ENCODE measurements at places on chromosomes 5 and 9.

DNA sequence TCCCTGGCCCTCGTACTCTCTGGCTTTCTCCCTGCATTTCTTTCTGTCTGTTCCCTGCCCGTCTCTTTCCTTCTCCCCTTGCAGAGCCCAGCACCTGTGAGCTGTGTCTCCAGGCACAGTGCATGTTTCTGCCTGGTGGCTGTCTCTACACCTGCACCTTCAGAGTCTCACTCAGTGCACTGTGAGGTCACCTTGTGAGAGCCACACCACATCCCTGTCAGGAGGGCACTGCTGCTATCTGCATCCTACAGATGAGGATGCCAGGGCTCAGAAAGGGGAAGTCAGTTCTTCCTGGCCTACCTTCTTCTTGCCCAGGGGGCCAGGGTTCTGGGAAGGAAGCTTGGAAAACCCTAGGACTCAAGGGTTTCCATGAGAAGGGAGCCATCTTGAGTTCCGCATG lies 69.7 kb upstream of the NEURL1B start:
- DNase-seq = no peak

GRCh38 chr5:9035346-9035745 lies 510.5 kb downstream of the SEMA5A start:
- no peak for DNase-seq

- DNase-seq = no peak
These were observed 375.8 kb upstream of the ST8SIA4 start for GRCh38 chr5:101278917-101279316.

- no peak for DNase-seq
These were observed 40.4 kb upstream of the UNC5A start for GRCh38 chr5:176769911-176770310.

GRCh38 chr5:2739360-2740050 lies 12.0 kb downstream of the IRX2 start:
- DNase-seq = no peak

GRCh38 chr9:101601904-101602765 lies 7.4 kb upstream of the PPP3R2 start:
- DNase-seq = peak; percentile 67
